ENCODE measurements at places on chromosomes 16 and 17.

DNA sequence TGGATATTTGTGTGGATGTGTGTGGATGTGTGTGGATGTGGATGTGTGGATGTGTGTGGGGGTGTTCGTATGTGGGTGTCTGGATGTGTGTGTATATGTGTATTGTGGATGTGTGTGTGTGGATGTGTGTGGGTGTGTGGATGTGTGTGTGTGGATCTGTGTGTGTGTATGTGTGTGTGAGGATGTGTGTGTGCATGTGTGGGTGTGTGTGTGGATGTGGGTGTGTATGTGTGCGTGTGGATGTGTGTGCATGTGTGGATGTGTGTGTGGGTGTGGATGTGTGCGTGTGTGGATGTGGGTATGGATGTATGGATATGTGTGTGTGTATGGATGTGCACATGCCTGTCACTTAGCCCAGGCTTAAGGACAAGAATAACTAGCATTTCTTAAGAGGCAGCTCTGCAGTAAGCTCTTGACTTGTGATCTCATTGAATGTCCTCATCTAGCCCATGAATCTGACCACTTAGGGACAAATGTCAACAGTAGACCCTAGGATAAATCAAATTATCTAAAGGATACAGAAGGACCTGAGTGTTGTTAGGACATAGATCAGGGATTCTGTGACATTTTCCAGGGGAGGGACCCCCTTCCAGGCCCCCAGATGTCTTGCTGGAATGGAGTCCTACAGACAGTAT, 83.5 kb downstream of the BMERB1 start:
- no peak for DNase-seq

- no peak for DNase-seq
Measured at GRCh38 chr17:62693616-62694409, 66.3 kb downstream of the MRC2 start.

- no peak for DNase-seq
Measured at GRCh38 chr16:87955302-87956097, 4.3 kb downstream of the BANP start.

DNA sequence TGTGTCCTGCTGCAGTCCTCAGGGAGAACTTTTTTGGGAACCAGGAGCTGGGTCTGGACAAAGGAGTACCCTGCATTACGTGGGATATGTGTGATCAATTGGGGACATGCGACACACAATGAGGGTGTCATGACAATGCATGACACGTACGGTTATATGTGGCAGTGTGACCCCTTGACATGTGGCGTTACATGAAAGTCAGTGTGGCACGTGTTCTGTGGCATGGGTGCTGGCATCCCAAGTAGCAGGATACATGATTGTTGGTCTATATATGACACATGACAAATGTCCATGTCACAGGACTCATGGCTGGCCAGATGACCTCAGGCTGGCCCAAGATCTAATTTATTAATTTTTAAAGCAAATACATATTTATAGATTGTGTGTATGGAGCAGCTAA, 9.7 kb upstream of the CPNE2 start:
- DNase-seq, result no peak

GRCh38 chr17:830950-831349, 48.8 kb downstream of the MRM3 start:
- DNase-seq, result no peak

GRCh38 chr16:65702707-65703402, 581.0 kb upstream of the CDH11 start:
- DNase-seq, result no peak

- no peak for DNase-seq
Measured at GRCh38 chr16:8199390-8199789, 390.9 kb downstream of the TMEM114 start.

DNA sequence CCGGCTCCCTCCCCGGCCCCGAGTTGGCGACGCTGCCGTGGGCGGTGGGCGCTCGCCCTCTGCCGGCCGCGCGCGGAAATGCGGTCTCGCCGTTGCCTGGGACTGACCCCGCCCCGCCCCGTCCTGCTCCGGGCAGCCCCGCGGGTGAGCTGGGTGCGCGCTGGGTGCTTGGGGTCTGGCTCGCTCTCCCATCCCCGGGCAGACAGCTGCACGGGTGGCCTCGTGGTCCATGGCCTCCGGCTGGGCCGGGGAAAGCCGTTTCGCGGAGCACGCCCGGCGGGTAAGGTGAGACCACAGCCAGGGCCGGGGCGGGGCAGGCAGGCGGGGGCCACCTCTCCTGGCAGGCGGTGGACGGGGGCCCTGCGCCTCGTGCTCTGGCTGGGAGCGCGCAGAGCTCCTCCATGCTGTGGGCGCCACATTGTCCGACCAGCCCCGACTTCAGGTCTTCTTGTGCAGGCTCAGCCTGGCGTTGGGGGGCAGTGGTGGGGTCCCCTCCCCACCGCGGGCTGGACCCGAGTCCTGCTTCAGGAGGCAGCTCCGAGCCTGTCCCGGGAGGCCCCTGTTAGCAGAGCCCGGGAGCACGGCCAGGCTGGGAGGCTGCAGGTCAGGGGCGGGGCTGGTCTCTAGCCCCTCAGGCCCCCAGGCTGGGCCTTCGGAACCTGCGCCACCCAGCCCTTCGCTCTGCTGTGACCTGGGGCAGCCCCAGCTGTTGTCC, 7.0 kb upstream of the C1QTNF8 start:
- DNase-seq, result peak; percentile 84

DNA sequence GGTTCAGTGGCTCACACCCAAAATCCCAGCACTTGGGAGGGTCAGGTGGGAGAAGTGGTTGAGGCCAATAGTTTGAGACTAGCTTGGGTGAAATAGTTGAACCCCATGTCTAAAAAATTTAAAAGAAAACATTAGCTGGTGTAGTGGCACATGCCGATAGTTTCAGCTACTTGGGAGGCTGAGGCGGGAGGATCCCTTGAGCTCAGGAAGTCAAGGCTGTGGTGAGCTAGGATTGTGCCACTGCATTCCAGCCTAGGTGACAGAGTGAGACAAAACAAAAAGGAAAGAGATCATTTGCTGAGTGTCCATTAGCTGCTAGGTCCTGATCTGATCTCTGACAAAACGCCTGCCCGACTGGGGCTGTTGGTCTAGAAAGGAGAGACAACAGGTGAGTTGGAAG, 14.1 kb upstream of the DBNDD1 start:
- no peak for DNase-seq

GRCh38 chr17:60390925-60391470, 935 bp downstream of the USP32 start:
- peak; percentile 56 for DNase-seq
